ENCODE measurements at places on chromosomes 6 and 20. TPM values are rescaled to one million over a fixed set of nuclear protein-coding genes. Genes with fewer than 3 reads are reported as not detected.

SIRPD gene
- not detected for total RNA-seq

HLA-DPA1 gene
- total RNA-seq = 25.4 TPM

FAM184A gene
- 12.1 TPM for total RNA-seq

FAM83C gene
- 0.21 TPM for total RNA-seq

HTR1E gene
- total RNA-seq = 0.26 TPM

Measured in urinary bladder (tissue), 4 donors.